ENCODE measurements at places on chromosomes 16 and 17. TPM values are rescaled to one million over a fixed set of nuclear protein-coding genes. Genes with fewer than 3 reads are reported as not detected.

DNAI2 gene
- polyA plus RNA-seq: 0.22 TPM

GRCh38 chr16:23519282-23519681 is 9.0 kb upstream of the GGA2 start:
- no peak for DNase-seq

DNA sequence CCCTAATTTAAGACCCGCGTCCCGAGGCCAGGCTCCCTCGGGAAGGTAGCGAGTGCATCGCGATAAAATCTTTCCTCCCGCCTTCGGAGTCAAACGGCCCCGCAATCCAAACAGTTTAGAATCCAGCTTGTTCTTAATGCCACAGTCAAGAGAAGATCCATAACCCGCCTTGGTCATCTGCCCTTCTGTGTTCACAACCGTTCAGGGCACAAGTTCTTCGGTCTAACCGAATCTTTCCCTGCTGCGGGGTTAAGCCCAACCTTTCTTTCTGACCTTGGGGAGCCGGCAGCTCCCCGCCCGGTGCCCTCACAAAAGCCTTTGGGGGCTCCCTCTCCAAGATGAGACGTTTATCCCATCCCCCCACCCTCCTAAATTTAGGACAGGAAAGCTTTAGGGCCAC is 30.3 kb downstream of the CPSF4L start:
- no peak for DNase-seq

- DNase-seq: no peak
Measured at GRCh38 chr16:52368859-52369258, 178.1 kb downstream of the TOX3 start.

DNA sequence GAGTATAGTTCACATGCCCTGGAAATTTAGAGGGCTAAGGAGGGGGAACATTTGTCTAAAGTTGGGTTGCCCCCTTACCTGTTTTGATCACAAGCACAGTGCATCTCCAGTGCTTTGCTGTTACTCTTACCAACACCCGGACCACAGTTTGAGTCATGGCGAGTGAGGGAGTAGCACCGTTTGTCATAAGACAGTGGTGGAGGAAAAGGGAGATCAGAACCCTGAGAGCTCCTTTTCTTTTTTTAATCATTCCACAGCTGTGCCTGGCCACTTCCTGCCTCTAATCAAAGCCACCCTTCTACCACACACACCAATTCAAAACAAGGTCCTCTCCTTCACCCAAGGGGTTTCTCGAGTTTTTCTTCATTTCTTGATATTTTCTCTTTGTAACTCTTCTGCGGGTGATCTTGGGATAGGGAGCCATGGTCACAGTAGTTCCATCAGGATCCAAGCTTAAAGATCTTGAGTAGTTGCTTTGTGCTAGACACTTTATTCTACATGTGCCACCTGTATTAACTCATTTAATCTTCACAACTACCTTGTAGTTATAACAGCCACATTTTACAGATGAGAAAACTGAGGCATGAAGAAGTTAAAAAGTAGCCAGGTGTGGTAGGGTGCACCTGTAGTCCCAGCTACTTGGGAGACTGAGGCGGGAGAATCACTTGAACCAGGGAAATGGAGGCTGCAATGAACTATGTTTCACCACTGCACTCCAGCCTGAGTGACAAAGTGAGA is 5.0 kb upstream of the MYL4 start:
- no peak for DNase-seq

NR1D1 gene
- polyA plus RNA-seq: 3.2 TPM

DNA sequence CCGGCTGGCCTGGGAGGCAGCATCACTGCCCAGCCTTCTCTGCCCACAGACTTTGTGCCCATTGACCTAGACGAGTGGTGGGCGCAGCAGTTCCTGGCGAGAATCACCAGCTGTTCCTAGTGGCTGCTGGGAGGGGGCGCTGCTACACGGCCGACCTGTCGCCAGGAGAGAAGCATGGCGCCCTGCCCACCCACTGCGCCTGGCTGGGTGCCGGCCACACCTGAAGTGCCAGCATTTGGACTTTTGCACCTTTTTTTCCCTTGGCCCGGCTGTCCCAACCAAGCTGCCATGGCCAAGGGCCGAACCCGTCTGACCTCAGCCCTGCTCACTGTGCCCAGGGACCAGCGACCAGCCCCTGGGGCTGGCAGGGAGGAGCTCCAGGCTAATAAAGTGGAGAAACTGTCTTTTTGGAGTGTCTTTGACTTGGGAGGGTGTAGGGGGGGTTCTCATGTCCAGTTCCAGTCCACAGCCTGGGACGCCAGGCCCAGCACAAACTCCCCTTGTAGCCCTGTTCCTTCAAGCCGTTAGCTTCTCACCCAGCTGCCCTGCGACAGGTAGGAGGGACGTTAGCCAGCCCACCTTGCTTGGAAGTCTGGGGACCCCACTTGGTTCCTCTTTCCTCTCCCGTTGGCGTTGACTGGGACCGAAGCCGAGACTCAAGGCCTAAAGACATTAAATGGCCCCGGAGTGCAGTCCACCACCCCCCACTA is 939 bp upstream of the WDR90 start:
- DNase-seq: no peak

SCGB1C2 gene
- polyA plus RNA-seq: 0.88 TPM

GP1BA gene
- polyA plus RNA-seq: 2.2 TPM

- DNase-seq: no peak
Measured at GRCh38 chr16:57882792-57883191, 80.5 kb upstream of the KIFC3 start.

GRCh38 chr16:85316321-85316919 is 204.1 kb upstream of the CIBAR2 start:
- DNase-seq: no peak

DNA sequence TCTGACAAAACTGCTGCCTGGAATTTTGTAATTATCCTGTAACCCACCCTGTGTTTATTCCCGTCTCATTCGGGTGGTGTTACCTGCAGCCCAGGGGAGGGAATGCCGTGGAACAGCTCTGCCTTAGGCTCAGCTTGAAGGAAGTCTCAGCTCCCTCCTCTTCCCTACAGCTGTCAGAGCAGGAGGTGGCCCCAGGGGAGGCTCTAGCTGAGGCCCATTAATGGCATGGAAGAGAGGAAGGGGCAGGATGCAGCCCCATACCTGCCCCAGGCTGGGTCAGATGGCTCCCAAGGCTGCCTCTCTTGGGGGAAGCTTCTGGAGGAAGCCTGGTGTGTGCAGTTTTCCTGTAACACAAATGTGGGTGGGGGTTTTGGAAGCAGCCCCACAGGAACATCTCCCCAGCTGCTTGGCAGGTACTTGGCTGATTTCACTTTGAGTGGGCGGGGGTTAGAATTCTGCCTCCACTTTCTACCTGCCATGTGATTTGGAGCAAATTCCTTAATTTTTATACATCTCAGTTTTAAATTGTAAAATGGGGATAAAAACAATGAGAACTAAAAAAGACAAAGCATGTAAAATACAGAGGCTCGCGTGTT is 103.9 kb downstream of the MGAT5B start:
- DNase-seq: no peak

- DNase-seq: no peak
Measured at GRCh38 chr17:55163408-55163807, 101.4 kb upstream of the HLF start.

GRCh38 chr17:58344047-58344790 is 7.8 kb downstream of the SUPT4H1 start:
- DNase-seq: no peak

- no peak for DNase-seq
Measured at GRCh38 chr17:43020789-43021740, 1.1 kb downstream of the VAT1 start.

ALOX15B gene
- polyA plus RNA-seq: 1.1 TPM

GRCh38 chr17:83013779-83014117 is 65.7 kb upstream of the METRNL start:
- no peak for DNase-seq

- DNase-seq: no peak
Measured at GRCh38 chr16:77375396-77375795, 59.4 kb downstream of the ADAMTS18 start.

DNA sequence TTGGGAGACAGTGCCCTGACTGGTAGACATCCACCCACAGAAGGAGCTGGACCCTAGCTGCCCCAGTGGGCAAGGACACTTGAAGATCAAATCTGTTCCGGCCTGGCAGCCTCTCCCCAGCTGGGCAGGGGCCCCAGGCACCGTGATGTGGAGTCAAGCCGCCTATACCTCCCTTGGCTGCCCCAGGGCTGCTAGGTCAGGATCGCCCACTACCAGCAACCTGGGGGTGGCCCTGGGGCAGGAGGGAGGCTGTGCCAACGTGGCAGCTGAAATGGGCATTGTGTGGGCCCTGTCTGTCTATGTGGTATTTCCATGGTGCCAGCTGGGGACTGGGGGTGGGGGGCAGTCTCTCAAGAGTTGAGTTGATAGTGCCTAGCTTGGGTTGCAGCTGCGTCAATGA is 941 bp downstream of the PDK2 start:
- no peak for DNase-seq

- DNase-seq: no peak
Measured at GRCh38 chr17:63842173-63842539, 329 bp downstream of the SMARCD2 start.

DNA sequence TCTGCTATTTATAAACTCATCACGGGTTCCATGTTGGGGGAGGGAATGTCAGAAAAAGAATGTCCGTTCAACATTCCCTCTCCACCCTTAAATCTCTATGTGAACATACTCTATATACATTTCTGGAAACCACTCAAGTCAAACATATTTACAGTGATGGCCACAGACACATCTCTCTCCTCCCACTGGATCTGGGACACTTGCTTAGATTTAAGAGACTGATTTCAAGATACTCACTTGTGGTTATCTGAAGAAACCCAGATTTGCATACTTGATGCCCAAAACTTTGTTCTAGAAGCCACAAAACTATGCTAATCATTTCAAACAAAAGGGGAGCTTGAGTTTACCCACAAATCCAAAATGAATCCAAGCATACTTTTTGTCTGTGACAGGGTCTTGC is 182.9 kb upstream of the SOX9 start:
- DNase-seq: no peak

DNA sequence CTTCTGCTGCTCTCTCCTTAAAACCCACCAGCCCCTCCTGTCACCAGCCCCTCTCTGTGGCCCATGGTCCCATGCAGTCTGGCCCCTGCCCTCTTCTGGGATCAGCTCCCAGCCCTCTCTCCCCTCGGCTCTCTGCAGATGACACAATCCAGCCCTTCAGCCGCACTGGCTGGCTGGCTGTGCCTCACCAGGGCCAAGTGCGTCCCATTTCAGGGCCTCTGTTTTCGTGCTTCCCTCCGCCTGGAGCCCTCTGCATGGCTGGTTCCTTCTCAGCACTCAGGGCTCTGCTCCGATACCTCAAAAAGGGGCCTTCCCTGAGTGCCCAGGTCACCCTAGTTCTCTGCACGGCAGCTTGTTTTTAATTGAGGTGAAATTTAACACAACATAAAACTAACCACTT is 124.3 kb downstream of the SOCS1 start:
- no peak for DNase-seq

DNA sequence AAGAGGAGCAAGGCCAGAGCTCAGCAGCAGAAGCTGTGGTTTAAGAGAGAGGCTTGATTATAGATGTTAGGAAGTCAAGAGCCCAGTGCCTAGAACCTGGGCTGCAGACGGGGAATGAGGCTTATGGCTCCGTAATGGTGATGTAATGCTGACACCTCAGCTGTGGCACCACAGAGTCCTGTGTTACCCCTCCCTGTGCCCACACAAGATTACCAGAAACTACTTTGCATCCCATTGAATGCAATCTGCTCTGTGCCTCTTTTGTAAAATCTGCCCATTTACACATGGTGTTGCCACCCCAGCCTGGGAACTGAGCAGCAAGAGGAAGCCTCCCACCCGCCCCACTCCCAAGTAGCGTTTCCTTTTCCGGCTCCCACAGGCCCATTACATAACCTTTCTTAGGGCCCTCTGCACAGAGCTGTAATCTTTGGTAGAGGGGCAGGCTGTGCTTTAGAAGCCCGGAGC is 57.0 kb downstream of the PITPNC1 start:
- no peak for DNase-seq

DNA sequence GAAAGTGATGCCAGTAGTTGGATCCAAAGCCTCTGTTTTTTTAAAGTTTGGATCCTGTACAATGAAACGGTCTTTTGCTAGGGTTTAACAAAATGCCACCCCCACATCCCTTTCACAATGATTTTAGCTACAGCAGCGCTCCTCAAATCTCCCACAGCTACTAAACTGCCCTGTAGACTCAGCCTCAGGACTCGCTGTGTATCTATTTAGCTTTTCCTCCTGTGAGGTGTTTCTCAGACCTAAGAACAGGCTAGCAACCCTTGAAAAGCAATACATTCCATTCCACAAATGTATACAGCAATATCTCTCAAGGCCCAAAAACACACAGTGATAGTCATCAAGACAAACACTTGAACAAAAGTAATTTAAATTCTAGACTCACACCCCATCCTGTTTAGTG is 206.4 kb downstream of the ZFHX3 start:
- no peak for DNase-seq

TEX19 gene
- polyA plus RNA-seq: not detected

GRCh38 chr16:78842950-78843349 is 743.5 kb downstream of the WWOX start:
- no peak for DNase-seq

CA7 gene
- polyA plus RNA-seq: 0.32 TPM

PRPSAP2 gene
- polyA plus RNA-seq: 49.5 TPM

- DNase-seq: no peak
Measured at GRCh38 chr16:81770008-81770407, 9.1 kb upstream of the PLCG2 start.

DNA sequence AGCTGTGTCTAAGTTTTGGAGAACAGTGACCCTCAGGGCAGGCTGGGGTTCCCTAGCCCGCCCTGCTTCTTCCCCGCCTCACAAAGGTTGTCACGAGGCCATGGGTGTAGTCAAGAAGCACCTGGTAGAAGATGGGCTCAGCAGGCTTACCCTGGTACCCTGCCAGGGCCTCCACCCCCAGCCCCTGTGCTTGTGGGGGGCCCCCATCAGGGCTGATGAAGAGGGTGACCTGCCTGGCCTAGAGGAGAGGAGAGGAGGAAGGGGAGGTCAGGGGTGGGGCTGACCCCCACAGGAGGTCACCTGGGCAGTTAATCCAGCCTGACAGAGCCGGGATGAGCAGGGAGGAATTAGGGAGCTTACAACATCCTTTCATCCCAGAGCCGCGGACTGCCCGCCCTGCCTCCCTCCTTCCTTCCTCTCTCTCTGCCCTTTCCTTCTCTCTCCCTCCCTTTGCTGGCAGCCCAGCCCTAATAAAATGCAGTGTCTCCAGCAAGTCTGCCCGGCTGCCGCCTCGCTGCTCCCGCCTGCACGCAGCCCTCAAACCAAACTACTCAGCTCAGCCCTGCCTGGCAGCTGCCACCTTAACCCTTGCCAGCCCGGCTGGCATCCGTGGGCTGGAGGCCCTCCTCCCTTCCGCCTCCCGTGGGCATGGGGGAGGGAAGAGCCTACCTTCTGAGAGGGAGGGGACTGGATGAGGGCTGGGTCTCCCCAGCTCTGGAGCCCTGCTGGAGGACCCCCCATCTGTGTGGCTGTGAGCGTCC is 7.2 kb downstream of the DLX3 start:
- no peak for DNase-seq

DNA sequence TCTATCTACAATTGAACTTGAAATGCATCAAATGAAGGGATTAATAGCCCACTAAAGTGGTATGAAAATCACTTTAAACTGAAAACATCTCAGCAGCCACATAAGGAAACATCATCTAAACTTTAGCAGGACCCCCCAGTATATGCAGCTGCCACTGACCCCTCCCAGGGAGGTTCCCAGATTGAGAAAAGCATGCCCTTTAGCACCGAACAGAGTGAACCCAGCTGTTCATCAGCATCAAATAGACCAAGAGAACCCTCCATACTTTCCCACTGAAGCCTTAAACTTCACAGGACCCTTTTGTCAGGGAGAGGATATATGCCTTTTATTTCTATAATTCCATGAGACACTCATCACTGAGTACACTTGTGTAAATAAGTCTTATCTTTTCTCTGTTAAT is 44.6 kb downstream of the MYH10 start:
- DNase-seq: no peak

IRX5 gene
- polyA plus RNA-seq: 12.3 TPM

GRCh38 chr16:68786685-68787418 is 49.8 kb downstream of the CDH1 start:
- DNase-seq: peak; percentile 55
